ENCODE measurements at places on chromosomes 16 and 17.

GRCh38 chr16:74749291-74750055 lies 25.1 kb downstream of the FA2H start:
- peak; percentile 29 for DNase-seq

DNA sequence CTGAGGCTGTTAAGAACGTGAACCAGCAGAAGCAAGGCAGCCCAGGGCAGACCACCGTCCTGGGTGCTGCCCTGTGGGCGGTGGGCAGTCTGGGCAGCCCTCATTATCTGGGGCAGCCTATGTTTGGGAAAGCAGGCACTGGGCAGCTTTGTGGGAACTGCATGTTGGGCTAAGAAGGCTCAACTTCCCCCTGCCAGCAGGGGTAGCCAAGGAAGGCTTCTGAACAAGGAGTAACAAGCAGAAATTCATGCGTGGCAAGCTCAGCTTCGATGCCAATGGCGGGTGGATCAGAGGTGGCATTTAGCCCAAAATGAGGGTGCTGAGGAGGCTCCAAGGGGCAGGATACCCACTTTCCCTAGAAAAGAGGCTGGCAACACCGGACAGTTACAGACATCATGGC lies 42.7 kb upstream of the METRNL start:
- DNase-seq = no peak

- no peak for DNase-seq
Observed at GRCh38 chr17:62760945-62761267, 47.2 kb downstream of the MARCHF10 start.

DNA sequence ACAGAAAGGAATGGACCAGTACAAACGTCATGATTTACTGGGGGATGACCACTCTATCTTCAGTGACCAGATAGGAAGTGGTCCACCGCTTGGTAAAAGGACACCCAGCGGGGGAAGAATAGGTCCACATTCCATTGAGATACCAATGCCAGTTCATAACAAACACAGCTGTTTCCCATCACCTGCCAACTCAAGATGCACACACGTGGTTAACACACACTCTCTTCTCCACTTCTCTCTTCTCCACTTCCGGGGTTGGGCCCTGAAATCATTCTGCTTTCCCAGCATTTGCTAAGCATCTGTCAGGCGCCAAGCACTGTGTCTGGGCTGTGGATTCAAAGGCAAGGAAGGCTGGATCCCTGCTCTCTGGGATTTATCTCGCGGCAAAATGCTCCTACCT lies 175.5 kb downstream of the SLC39A11 start:
- DNase-seq = peak; percentile 37

- DNase-seq = no peak
Observed at GRCh38 chr17:74712301-74712700, 422 bp downstream of the CD300LF start.

- DNase-seq = no peak
Observed at GRCh38 chr17:19461116-19461515, 50.1 kb downstream of the RNF112 start.

DNA sequence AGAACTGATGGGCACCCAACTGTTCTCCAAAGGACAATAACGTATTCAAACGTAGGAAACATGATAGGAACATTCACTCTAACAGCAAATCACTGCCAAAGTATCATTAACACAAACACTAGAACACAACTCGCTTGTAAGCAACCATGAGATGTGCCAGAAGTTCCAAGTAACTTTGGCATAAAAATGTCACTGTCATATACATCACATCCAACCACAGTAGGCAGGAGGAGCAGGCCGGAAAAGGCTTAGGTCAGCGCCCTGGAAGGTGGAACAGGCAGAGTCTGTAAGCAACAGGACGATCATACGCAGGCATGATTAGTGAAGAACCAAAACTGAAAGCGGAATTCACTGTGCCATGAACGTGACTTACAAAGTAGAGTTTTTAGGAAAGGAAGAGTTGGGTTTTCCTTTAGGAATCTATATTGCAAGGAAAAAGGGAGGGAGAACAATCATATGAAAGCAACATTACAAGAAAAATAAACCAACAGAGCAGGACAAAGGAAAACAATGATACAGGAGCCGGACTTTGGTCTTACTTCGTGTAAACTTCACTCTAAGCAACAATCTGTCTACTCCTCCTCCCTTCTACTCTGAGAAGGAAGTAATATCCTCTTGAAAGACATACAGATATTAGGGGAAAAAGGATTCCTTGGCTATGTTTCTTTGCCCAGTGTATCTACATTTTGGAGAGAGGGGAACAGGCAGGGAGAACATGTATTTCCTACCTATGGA lies 52.3 kb downstream of the YWHAE start:
- no peak for DNase-seq

- DNase-seq = no peak
Observed at GRCh38 chr17:49920030-49920769, 48.8 kb upstream of the DLX4 start.

- DNase-seq = no peak
Observed at GRCh38 chr17:19659366-19660177, 11.0 kb downstream of the ALDH3A2 start.

DNA sequence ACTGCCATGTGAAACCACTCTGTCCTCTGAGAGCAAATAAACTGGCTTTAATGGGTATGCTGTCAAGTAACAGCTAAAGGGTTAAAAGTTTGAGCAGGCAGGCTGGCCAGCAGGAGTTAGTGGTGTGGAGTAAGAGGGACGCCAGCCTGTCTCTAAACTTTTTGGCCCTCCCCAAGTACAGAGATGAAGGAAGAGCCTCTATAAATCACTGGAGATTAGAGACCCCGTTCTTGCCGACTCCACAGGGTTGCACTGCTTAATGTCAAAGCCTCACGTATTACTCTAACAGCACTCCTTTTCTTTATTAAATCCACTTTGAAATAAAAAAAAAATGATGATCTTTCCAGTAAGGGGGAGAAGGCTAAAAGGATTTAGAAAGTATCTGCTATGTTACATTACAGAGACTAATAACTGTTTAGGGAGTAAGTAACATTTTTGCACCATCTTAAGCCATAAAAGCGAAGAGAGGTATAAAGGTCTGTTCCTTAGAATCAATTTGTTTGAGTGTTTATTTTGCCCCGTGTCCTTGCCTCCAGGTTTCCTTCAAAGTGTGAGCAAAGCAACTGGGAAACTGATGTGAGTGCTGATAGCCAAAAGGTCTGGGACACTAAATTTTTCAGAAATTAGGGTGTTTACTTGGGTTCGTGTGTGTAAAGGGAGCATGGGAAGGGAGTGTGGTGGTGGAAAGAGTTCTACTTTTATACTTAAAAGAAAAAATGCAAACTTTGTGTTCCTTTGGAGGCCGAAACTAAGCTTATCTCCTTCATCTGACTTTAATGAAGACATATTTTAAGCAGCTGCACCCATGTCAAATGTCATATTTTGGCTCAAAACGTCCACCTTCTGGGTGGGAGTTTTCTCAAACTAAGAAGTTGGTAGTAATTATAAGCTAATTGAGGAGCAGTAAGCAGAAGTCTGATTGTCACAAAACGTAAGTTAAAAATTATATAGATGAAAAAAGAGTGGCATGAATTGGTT lies 109.9 kb upstream of the TBX2 start:
- DNase-seq = no peak

GRCh38 chr17:39462631-39463375 lies 1.5 kb downstream of the CDK12 start:
- DNase-seq = peak; percentile 0

- no peak for DNase-seq
Observed at GRCh38 chr17:28225271-28225670, 93.7 kb upstream of the TMEM97 start.

DNA sequence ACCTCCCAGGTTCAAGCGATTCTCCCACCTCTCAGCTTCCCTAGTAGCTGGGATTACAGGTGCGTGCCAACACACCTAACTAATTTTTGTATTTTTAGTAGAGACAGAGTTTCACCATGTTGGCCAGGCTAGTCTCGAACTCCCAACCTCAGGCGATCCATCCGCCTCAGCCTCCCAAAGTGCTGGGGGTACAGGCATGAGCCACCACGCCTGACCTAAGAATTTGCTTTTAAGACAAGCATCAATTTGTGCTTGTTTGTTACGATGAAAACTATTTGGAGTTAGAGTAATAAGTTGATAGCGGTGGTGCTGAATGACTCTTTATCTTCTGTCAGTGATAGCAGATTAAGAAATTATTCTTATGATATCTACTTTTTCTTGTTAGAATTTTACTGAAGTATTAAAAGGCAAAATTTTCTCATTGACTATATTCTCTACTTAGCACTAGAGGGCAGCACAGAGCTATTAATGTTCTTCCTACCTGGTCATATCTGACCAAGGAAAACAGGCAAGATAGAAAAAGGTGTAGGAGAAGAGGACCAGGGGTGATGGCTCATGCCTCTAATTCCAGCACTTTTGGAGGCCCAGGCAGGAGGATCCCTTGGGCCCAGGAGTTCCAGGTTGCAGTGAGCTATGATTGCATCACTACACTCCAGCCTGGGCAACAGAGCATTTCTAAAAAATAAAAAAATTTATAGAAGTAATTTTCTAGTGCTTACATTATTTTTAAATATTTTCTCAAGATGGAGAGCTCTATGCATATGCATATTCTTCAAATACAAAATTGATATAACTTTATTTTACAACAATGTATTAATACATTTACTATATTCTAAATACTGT lies 24.5 kb downstream of the STXBP4 start:
- peak; percentile 50 for DNase-seq

DNA sequence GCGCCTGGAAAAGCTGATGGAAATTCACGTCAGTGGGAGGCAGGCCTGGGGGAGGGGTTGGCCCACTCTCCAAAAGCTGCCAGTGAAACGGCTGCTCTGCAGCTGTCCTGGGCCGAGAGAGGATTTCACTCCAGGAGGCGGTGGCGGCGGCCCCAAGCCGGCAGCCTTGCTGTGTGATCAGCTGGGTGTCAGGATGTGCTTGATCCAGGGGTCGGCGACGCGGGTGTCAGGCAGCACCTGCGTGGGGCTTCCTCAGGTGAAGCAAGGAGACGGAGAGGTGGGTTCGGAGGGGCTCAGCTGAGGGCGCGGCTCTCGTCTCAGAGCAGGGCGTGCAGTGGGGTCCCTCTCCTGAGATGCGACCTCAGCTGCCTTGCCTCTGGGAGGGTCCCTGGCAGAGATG lies 7.0 kb downstream of the CBFA2T3 start:
- no peak for DNase-seq

- no peak for DNase-seq
Observed at GRCh38 chr17:66720027-66720426, 114.9 kb upstream of the CACNG5 start.

DNA sequence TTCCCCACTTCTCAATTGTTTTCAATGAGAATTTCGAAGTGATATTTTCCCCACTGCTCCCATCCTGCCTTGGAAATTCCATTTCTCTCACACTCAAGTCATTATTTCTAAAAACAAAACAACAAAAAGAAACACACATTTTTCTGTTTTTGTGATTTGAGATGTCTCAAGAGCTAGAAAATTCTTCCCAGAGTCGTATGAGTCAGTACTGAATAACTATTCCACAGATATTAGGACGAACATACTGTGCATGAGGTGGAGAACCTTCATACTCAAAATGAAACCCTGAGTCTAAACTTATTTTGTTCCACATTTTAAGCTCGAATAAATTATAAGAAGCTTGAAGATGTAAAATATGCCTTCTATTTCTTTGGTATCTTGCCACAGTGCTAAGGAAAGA lies 204.6 kb downstream of the SLC39A11 start:
- peak; percentile 24 for DNase-seq

DNA sequence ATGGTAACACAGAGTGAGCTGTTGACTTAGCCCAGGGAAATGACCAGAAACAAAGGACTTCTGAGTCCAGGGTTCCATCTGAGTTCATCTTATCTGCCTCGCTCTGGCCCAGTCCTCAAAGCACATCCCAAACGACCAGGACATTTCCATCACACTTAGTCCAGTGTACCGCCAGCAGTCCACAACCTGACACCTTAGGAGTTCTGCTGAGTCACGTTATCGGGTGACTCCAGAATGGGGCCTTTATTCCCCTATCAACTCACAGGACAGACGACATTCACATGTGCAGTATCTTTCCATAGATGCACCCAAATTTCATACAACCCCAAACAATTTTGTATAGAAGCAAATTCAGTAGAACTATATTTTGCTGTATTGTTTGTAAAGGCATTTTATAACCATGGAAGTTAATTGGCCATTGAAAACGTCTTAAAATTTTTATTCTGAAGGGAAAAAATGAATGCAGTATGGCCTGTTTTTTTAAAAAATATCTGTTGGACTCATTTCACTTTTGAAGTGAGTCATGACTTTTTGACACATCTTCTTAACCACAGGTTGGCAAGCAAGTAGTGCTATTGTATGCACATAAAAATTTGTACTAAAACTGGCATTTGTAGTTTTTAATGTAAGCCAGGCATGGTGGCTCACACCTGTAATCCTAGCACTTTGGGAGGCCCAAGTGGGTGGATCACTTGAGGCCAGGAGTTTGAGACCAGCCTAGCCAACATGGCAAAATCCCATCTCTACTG lies 46.3 kb downstream of the ZNF18 start:
- DNase-seq = peak; percentile 5

DNA sequence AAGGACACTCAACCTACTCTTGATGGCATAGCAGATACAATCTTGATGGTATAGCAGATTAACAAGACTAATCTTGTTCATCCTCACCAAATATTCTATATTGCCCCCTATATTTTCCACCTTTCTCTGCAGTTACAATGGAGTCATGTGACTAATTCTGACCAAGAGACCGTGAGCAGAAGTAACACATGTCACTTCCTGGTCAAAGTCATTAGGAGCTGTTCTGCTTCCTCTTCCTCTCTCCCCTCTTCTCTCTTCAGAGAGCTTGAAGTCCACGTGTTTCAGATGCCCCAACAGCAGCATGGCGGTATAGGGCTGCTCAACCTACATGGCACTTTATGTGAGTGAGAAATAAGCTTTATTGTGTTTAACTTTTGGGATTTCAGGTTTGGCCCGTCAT lies 55.3 kb upstream of the ERCC4 start:
- DNase-seq = no peak

- DNase-seq = peak; percentile 99
Observed at GRCh38 chr17:59761385-59762048, 54.1 kb downstream of the VMP1 start.

DNA sequence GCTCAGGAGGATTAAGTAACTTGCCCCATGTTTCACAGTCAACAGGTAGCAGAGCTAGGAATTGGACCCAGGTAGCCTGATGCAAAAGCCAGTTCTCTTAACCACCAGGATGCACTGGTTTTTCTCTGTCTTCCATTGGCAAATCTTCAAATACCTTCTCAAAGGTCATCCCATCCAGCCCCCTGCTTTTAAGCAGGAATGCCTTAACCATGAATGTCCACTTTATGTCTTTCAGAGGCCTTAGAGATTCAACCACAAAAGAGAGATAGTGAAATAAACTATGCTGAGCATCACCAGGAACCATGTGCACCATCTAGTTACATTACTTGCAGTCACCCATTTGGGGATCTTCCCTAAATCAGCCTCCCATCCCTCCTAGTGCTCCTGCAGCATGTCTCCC lies 94.3 kb downstream of the C17orf67 start:
- peak; percentile 71 for DNase-seq

GRCh38 chr17:6755281-6755680 lies 565 bp upstream of the XAF1 start:
- peak; percentile 43 for DNase-seq

- DNase-seq = no peak
Observed at GRCh38 chr17:282912-283882, 69.4 kb downstream of the RPH3AL start.

GRCh38 chr17:68777243-68777855 lies 176.2 kb upstream of the FAM20A start:
- peak; percentile 81 for DNase-seq

- DNase-seq = no peak
Observed at GRCh38 chr17:74157366-74157765, 46.1 kb upstream of the RPL38 start.

GRCh38 chr16:85448557-85449190 lies 164.4 kb upstream of the GSE1 start:
- DNase-seq = peak; percentile 44

- DNase-seq = no peak
Observed at GRCh38 chr17:74972973-74973328, 392 bp upstream of the HID1 start.
